ENCODE measurements at places on chromosomes 3 and 15.

DNA sequence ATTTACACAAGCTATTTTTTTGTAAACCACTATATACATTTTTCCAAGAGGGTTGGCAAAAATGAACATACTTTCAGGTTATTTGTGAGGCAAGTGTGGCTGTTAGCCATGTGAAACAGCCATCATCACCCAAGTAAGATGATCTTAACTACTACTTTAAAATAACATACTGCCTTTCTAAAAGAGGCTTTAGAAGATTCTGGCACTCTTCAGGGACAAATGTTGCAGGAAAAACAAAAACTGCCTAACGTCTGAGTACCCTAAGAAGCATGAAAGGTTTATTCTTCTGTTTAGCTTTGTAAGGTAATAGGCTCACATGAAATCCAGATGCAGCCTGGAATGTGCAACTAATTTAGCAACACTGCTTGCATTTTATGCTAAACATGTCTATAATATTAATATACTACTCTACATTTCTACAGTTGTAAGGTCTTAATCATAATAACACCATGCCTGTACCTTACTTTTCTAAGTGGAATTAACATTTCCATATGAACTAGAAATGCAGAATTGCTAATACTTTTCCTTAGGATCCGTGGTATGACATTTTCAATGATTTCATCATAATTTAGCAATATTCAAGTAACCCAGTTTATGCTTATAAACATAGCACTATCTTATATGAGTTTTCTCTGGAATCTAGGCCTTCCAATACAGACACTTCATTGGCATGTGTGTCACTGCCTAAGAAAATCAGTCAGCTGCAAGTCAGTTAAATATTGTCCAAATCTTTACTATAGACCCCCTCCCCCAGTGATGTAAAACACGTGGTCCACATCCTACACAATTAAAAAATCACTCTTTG, 4.5 kb upstream of the LSAMP start:
- DNase-seq: no peak

- no peak for DNase-seq
These were observed 59.7 kb downstream of the SENP2 start for GRCh38 chr3:185645596-185646381.

GRCh38 chr15:26081758-26082220, 218.7 kb upstream of the ATP10A start:
- DNase-seq: no peak

DNA sequence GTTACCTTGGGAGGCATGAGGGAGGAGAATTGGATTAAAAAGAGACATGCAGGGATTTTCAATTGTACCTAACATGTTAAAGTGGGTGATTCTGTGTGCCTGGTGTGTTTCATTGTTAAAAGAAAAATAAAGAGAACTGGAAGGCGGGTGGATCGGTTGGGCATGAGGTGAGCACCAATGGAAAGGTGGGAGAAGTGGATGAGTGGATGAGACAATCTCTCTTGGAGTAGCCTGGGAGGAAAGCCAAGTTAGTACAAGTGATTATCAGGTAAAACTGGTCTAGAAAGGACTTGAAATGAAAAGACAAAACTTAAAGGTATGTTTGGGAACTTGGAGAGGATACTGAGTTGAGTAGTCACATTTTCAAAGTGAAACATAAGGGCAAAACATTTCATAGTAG, 12.1 kb downstream of the VEPH1 start:
- no peak for DNase-seq

GRCh38 chr3:116473602-116474001, 28.3 kb upstream of the LSAMP start:
- DNase-seq: no peak

DNA sequence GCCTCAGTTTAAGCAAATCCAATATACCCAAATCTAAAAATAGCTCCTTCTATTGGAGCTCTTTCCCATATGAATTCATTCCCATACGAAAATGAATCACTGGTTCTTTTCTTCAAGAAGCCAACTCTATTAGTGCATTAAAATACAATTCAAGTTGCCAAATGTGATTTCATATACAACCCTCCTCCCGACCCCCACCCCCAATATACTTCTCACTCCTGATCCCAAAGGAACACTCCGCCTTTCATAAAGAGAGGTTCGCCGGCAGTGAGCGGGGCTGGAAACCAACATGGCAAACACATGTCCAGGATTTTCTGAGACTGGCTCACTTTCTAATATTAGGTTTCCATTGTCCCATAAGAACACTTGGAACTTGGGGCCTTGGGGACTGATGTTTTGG, 48.5 kb downstream of the MAGEF1 start:
- DNase-seq: no peak

GRCh38 chr3:55203006-55203405, 275.1 kb upstream of the LRTM1 start:
- no peak for DNase-seq

GRCh38 chr3:111236836-111237713, 165.5 kb downstream of the NECTIN3 start:
- no peak for DNase-seq

- DNase-seq: no peak
These were observed 149.4 kb downstream of the LRRK1 start for GRCh38 chr15:101068523-101068960.

DNA sequence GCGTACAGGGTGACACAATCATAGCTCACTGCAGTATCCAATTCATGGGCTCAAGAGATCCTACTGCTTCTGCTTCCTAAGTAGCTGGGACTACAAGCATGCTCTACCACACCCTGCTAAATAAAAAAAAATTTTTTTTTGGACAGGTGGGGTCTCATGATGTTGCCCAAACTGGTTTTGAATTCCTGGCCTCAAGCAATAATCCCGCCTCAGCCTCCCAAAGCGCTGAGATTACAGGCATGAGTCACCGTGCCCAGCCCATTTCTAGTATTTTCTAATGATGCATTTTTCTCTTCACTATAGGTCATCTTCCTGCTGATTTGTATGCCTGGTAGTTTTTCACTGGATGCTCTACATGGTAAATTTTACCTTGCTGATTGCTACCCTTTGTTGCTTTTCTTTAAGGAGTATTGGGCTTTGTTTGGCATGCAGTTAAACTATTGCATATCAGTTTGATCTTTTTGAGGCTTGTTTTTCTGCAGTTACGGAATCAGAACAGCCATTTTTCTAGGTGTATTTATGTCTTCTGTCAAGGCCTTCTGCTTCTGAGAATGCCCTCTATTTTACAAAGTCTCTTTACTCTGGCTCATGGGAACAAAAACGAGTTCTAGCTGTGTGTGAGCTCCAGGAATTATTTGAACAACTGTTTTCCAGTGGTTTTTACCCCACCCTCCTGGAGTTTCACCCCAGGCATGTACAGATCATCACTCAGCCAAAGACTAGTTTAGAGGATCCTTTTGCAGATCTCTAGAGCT, 14.2 kb upstream of the NPTN start:
- DNase-seq: no peak

- no peak for DNase-seq
These were observed 117.1 kb upstream of the MRPS22 start for GRCh38 chr3:139226731-139227130.

DNA sequence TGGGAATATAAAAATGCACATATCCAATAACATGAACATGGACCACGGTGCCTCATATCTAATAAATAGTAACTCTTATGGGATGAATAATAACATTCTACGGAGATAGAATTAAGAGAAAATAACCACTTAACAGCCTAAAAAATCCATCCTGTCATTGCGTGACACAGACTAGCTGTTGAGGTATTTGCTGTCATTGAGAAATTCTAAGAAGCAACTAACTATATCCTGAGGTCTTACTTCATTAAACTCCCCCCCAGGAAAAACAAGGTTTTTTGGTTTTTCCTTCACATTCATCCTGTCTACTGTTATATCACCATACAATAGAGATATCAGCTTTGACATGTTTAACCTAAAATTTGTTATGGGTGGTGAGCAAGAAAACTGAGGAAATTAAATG, 14.3 kb downstream of the CEP152 start:
- DNase-seq: no peak

GRCh38 chr3:10554746-10555145, 49.4 kb upstream of the ATP2B2 start:
- DNase-seq: no peak

GRCh38 chr3:47577583-47578118, 1.0 kb downstream of the CSPG5 start:
- DNase-seq: no peak

DNA sequence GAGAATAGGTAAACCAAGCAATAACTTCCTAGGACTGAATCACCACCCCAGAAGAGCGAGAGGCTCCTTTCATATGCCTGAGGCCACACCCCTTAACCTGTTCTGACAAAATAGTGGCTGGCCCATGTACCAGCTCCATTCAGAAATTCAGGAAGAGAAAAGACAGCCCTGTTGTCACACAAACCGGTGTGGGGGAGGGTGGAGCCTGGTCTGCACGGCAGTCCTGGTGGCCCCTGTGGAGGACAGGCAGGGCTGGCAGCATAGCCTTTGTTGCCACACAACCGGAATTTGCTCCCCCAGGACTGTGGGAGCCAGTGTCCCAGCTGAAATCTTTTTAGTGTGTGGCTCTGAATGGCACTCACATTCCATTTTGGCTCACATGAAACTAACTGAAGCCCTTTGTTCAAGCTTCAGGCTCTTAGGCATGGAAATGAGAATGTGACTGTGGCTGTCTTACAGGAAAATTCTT, 23.8 kb downstream of the RLBP1 start:
- peak; percentile 76 for DNase-seq

DNA sequence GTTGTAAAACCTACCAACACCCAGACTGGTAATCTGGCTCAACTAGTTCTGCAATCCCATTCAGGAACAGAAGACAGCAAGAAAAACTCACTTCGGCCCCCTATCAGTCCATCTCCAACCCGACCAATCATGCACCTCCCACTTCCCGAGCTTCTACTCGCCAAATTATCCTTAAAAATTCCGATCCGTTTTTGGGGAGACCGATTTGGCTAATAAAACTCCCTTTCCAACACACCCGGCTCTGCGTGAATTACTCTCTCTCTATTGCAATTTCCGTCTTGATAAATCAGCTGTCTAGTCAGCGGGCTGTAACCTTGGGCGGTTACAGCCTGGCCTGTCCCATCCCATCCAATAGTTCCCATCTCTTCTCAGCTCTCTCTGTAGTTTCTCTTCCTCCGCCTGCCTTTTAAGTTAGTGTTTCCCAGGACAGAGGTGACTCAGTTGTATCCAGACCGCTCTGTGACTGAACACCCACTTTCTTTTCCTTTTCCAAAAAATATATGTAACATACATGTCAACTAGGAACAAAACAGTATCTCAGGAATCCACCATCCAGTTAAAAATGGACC, 780 bp upstream of the ACAD9 start:
- no peak for DNase-seq

DNA sequence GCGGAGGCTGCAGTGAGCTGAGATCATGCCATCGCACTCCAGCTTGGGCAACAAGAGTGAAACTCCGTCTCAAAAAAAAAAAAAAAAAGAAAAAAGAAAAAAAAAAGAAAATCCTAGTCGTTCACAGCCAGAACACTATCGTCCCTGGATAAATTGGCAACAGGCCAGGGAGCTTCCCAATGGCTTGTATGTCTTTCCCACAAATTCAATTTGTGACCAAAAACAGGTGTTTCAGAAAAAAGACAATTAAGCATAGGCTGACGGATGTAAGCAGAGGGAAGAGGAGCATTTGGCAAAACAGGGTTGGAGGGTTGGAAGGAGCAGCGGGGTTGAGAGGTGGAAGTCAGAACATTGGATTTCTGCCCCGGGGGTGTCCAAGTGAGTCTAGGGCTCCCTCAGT, 8.5 kb downstream of the EPB42 start:
- no peak for DNase-seq

DNA sequence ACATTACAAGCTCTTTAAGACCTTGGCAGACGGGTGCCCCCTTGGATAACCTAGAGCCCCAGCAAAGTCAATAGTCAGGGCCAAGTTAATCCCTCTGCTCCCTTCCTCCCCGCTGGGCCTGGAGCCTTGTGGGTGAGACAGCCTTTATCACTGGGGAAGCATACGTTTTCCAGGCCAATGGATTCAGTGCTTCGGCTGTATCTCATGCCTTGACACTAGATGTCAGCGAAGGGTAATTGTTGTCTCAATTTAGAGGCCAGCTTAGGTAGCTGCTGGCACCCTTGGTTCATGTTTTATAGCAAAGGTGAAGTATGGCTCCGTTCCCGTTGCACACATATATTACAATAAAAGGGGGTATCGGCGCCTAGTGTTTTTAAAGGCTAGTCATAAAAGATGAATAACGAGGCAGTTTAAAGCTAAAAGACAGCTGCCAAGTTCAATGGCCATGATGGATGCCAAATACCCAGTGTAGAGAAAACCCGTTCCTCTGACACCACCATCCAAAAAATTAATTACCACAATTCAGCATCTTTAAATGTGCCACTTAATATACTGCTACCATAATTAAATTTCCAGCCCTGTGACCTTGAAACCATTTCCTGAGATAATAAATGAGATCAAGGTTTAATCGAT, 52.3 kb upstream of the BNIP2 start:
- DNase-seq: no peak

DNA sequence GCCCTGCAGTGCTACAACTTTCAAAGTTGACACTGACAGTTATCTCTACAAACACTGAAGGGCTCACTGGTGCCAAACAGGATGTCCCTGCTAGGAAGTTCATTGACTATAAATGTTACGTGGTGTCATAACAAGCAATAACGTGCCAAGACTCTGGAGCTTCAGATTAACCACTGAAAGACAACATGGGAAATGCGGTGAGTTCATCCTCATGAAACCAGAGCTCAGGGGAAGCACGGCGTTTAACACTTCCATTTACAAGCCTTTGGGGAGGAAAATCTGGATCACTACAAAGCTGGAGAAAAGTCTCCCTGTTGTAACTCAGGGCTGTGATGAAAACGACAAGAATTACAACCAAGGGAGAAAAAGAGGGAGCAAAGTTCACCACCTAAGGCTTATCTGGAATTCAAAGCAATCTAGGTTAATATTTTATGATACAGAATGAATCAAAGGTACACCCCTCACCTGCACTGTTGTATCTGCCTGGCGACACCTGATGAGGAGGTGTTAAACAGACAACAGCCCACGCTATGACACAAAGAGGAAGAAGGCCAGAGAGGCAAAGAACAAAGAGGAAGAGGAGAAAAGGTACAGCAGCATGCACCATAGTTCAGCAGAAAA, 27.0 kb downstream of the SHQ1 start:
- no peak for DNase-seq

DNA sequence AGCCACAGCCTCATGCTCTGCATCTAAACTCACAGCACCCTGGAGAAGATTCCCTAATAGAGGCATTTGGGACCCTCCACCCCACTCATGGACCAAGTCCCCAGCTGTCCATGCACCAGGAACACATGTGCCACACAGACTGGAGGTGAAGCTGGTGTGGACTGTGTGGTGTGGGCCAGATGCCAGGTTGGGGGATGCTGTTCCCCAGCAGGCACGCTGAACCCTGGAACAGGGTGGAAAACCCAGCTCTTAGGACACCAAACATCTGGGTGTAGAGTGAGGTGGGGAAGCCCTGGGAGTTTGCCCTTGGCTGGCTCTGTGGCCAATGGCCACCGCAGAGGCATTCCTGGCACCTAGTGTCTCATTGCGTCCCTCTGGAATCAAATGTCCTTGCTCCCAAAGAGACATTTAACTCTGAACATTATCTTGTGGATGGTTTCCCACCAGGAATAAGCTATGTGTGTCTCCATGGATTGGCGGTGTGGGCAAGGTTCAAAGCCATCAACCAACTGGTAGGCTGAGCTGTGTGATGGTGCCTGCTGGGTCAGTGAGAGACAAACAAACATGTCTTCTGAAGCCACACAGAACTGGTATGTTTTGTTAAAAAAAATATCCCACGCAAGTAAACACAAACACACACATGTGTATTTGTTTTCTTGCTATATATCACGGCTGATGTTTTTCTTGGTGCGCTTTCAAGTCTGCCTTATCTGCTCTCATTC, 65.0 kb downstream of the EXOG start:
- DNase-seq: no peak

GRCh38 chr3:24385012-24385615, 109.5 kb downstream of the THRB start:
- DNase-seq: no peak

GRCh38 chr3:50227390-50228183, 8.4 kb upstream of the GNAI2 start:
- DNase-seq: peak; percentile 73
